ENCODE measurements at places on chromosomes 16 and 17. TPM values are rescaled to one million over a fixed set of nuclear protein-coding genes. Genes with fewer than 3 reads are reported as not detected.

The TEX19 gene
- total RNA-seq = not detected

The NUDT7 gene
- 15.3 TPM for total RNA-seq

The NPTX1 gene
- total RNA-seq = 38.4 TPM

The MPRIP gene
- total RNA-seq = 225 TPM

The CDH3 gene
- 0.64 TPM for total RNA-seq

The PYY gene
- 0.43 TPM for total RNA-seq

The NACA2 gene
- total RNA-seq = not detected

The KRTAP2-2 gene
- total RNA-seq = not detected

The TPPP3 gene
- total RNA-seq = 12.8 TPM

The CPHXL gene
- total RNA-seq = not detected

The SPNS2 gene
- 7.5 TPM for total RNA-seq

The SAMD14 gene
- total RNA-seq = 4.3 TPM

The GPRC5B gene
- total RNA-seq = 26.4 TPM

The KRTAP1-1 gene
- not detected for total RNA-seq

The TMED6 gene
- total RNA-seq = not detected

The RTN4RL1 gene
- total RNA-seq = 6.5 TPM

The MGAT5B gene
- total RNA-seq = 0.37 TPM

The ZNF287 gene
- 14.4 TPM for total RNA-seq

The CA5A gene
- 0.56 TPM for total RNA-seq

The CEP112 gene
- 9.6 TPM for total RNA-seq

The ZNF750 gene
- total RNA-seq = not detected

The ASPHD1 gene
- 0.91 TPM for total RNA-seq

The FAM20A gene
- 5.8 TPM for total RNA-seq

The ARL5C gene
- not detected for total RNA-seq
